ENCODE measurements at places on chromosomes 3 and 15.

GRCh38 chr15:75763137-75763611, 50.5 kb upstream of the CSPG4 start:
- no peak for DNase-seq

- DNase-seq = no peak
These were observed 29.4 kb downstream of the EEFSEC start for GRCh38 chr3:128182656-128183055.

DNA sequence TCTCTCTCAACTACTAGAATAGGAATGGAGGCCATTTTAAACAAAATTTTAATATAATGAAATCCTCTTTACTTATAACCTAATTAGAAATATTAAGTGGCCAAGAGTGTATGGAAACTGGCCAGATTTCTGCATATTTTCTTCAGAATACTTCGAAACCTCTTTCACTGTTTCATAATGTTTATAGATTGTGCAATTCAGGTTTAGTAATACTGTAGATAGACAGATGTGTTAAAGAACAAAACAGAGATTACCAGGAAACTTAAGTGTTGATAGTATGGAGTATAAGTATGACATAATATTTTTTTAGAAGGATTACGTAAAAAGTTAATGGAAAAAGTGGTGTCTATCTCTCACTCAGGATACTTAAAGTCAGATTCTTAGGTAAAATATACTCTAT, 4.7 kb downstream of the ABHD5 start:
- DNase-seq = no peak

DNA sequence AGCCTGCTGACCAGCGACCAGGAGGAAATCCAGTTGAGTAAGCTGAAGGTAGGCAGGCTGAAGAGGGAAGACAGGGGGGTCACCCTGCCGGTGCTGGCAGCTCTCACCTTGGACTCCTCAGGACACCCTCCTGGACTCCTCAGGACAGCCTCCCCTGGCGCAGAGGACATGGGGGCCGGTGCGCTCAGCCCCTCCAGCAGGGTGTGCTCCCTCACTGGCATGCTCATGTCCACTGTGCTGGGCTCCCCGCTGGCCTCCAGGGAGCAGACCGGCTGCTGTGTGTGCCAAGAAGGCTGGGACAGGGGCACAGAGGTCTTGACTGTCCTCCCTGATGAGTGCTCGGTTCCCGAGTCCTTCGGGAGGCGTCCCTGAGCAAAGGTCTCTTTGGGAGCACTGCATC, 183.6 kb downstream of the ATP10A start:
- no peak for DNase-seq

GRCh38 chr3:13192471-13193213, 119.4 kb upstream of the IQSEC1 start:
- no peak for DNase-seq

- DNase-seq = no peak
These were observed 77.9 kb upstream of the DCLK3 start for GRCh38 chr3:36842275-36842674.

Measured in NCI-H774 (cell line).